Stimulated activated CD4-positive, alpha-beta T cell treated with anti-CD3 and anti-CD28 coated beads, Interleukin-1b, Interleukin-23, amount 100 ng/mL, for 24 hours (primary cell): ENCODE measurements at places on chromosomes 5 and 9.

- DNase-seq = no peak
These were observed 69.0 kb upstream of the GRAMD2B start for GRCh38 chr5:126354012-126354857.

- no peak for DNase-seq
These were observed 247.9 kb upstream of the TRPC7 start for GRCh38 chr5:136613230-136613629.

- no peak for DNase-seq
These were observed 96.7 kb downstream of the ITGA1 start for GRCh38 chr5:52884453-52884852.

DNA sequence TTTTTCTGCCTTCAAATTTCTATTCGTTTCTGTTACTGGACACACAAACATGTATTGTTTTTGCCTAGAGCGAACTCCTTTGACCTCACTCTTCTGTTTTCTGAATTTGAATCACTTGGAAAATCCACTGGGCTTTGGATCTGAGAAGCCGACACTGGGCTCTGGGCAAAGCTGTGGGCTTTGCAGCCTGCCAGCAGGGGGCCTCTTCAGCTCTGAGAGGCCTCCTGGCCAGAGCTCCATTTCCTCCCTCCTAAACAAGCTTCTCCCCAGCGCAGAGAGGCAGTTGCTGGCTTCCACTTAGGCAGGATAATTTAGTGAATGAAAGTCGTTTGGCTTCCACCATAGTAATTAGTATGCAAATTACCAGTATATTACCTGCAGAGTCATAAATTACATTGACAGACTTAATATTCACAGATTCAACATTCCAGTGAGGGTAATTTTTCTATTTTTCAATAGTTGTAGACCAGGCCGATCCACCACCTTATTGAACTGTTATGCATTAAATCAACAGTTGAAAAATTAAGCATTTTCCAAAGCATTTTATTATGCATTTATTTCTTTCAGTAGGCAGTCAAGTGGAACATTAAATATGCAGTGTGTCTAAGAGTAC, 104.0 kb upstream of the ZNF366 start:
- DNase-seq = peak; percentile 24

- DNase-seq = no peak
These were observed 39.7 kb downstream of the ROPN1L start for GRCh38 chr5:10481241-10481935.

GRCh38 chr9:3200331-3200774, 325.4 kb downstream of the RFX3 start:
- DNase-seq = no peak

GRCh38 chr9:19140259-19140658, 13.0 kb upstream of the PLIN2 start:
- DNase-seq = no peak

- DNase-seq = no peak
These were observed 75.7 kb downstream of the PIP5K1B start for GRCh38 chr9:68780720-68781119.

- DNase-seq = no peak
These were observed 51.5 kb downstream of the CCDC192 start for GRCh38 chr5:127754706-127755105.

DNA sequence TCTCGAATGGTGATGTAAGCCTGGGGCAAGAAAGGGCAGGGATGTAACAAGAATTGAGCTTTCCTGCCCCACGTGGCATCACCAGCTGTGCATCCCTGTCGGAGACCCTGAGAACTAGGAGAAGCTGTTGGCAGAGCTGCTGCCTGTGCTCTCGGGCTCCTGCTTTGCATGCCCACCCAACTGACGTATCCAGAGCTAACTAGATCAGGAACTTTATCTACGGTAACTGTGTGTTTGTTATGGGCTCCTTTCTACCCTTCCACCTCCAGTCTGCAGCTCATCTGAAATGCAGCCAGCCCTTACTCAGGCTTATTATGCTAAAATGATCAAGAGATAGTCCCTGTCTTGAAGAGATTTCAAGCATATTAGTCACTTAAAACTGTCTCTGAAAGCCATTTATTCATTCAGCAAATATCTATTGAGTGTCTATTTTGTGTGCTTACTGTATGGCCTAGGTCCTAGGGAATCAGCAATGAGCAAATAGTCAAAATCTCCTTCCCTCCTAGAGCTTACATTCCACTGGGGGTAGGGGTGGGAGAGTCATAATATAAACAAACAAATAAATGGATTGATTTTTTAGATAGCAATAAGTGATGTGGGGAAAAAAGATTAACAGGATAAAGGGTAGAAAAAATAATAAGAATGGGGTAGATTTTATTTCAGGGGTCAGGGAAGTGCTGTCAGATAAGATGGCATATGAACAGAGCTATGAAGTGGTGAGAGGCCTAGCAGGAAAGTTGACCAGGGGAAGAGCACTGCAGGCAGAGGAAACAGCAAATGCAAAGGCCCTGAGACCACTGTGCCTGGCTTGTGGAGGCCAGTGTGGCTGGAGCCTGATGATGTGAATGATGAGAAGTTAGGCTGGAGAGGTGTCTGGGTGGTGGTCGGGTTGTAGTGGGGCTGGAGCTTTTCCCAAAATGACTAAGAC, 118.2 kb downstream of the GALNT10 start:
- no peak for DNase-seq

DNA sequence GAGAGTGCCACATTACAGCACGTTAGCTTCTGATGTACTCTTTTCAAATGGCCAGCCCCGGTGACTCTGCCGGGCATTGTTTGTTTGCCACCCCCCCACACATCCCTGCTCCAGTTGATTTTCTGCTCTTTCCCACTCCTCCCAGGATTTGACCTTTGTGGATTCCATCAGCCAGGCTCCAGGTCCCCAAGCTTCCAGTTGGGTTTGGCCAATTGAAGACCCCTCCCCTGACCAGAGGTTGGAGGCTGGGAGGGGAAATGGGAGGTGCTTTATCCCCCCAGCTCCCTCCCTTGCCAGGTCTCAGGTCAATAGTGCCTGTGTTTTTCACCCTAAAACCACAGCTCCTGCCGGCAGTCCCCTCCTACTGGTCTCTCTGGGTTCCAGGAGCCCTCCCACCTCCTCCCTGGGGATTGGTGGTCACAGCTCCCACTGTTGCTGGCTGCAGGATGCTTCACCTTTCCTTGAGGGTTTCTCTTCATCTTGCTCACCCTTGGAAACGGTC, 34.9 kb downstream of the IRF1 start:
- no peak for DNase-seq

- no peak for DNase-seq
These were observed 14.3 kb downstream of the DIPK1B start for GRCh38 chr9:136726631-136727191.

DNA sequence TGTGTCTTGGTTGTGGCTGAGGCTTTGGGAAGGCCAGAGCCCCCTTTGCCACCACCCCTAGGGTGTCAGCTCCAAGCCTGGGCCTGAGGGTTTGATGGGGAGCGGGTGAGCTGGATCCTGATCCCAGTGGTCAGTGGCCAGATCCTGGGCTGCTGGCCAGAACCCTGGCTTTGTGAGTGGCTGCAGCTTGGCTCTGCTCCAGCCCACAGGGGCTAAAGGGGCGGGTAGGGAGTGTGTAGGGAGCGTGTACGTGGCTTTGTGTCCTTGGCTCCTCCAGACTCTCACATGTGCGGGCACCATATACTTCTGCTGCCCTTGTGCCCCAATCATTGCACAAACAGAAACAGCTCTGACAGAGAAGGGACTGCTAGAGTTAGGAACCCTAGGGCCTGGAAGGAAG, 1.2 kb upstream of the IL11RA start:
- DNase-seq = no peak

DNA sequence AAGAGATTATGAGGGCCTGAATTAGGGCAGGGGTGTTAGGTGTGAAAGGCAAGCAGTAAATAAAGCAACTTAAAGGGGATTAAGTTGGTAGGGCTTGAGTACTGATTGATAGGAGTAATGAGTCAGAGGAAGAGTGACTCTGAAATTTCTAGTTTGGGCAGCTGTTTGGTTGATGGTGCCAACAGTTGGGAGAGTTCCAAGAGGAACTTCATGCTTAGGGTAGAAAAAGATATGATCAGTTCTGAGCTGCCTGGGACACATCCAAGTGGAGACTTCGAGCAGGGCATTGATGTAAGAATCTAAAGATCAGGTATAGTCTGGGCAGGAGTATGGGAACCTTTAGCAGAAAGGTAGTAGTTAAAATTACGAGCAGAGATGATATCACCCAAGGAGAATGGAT, 10.2 kb downstream of the MAMDC2 start:
- no peak for DNase-seq

GRCh38 chr5:135085936-135086725, 52.1 kb upstream of the PITX1 start:
- no peak for DNase-seq

GRCh38 chr5:44051591-44051990, 337.6 kb downstream of the FGF10 start:
- no peak for DNase-seq

GRCh38 chr5:77960305-77960704, 184.2 kb upstream of the TBCA start:
- no peak for DNase-seq

- no peak for DNase-seq
These were observed 159.6 kb upstream of the SLC12A2 start for GRCh38 chr5:127923804-127924570.

GRCh38 chr5:13945271-13945670, 783 bp upstream of the DNAH5 start:
- DNase-seq = no peak

DNA sequence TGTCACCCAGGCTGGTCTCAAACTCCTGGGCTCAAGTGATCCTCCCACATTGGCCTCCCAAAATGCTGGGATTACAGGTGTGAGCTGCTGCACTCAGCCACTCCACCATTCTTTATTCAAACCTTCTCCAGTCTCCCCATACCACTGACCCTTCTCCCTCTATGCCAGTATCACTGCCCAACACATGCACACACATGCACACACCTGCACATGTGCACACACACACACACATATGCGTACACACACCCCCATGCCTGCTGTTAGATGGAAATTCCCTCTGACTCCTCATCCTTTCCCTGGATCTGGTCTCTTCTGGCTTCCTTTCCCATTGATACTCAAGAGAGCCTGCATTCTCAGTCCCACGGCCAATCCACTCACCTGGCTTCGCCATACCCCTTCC, 170.0 kb downstream of the CRB2 start:
- DNase-seq = no peak

- DNase-seq = no peak
These were observed 92.1 kb downstream of the PDZD2 start for GRCh38 chr5:31731016-31731415.

DNA sequence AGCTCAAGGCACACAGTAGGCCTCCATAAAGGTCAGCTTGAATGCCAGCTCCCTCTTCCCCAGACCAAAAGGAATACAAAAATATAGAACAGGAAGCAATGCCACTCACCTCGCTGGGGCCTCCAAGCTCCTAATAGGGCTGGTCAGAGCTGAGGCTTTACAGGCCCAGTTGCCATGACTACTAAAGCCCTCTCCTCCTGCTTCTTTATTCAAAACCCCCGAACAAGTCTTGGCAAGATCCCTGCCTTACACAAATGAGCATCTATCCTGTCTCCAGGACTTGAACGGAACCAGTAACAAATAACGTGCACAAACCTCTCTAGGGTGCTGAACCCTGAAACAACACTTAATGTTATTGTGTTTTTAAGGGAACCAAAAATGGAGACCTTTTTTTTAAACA, 136.3 kb downstream of the SIL1 start:
- no peak for DNase-seq

DNA sequence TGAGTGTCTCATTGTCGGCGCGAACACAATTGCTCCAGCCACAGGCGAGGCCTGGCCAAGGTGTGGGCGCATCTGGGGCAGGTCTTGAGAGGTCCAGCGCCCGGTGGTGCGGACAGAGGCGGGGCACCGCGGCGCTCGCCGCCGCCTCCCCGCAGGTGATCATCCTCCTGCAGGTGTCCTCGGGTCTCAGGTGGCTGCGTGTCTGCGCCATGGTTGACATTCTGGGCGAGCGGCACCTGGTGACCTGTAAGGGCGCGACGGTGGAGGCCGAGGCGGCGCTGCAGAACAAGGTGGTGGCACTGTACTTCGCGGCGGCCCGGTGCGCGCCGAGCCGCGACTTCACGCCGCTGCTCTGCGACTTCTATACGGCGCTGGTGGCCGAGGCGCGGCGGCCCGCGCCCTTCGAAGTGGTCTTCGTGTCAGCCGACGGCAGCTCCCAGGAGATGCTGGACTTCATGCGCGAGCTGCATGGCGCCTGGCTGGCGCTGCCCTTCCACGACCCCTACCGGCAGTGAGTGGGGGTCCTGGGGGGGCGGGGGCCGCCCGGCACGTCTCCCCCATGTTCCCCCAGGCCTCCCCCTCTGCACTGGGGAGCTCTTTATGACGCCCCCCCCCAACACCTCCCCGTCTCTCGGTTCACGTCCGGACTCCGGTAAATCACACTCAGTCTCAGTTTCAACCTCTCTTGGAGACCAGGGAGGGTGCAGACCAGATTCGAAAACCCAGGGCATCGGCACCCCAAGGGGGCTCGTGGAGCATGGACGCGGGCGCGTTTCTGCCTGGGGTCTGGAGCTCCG, 446 bp downstream of the NXNL2 start:
- no peak for DNase-seq

- DNase-seq = no peak
These were observed 195.9 kb upstream of the PPP1R26 start for GRCh38 chr9:135283671-135284070.

GRCh38 chr5:178965465-178966055, 24.6 kb downstream of the ZNF454 start:
- no peak for DNase-seq

DNA sequence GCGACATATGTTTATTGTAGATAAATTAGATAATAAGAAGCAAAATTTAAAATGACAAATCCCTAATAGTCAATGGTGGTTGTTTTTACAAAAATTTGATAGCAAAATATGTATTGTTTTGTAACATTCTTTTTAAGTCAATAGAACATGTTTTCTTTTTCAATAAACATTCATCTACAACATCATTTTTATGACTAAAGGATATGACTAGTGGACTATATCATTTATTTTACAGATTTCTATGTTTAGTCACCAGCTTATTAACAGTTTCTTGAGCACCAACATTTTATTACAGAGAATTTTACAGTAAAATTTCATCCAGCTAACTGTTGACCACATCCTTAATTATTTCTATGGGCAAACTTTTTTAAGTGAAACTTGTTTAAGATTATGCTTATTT, 114.7 kb upstream of the IL7R start:
- DNase-seq = no peak

DNA sequence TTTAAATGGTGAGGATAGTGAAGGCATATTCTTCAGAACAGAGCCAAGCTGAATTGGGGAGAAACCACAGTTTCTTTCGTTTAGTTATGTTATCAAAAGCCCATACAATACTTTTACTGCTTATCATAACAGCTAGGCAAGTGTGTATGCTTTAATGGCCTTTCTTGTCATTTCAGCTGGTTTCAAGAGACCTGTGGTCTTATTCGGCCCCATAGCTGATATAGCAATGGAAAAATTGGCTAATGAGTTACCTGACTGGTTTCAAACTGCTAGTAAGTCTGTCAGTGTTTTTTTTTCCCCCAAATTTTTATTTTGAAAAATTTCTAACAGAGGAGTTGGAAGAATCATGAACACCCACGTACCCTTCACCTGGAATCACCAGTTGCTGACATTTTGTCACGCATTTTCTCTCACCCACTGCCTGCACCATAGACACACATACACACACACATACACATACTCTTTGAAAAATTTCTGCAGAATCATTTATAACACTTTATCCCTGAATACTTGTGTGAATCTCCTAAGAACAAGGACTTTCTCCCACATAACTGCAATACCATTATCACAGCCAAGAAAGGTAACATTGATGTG, 63.7 kb downstream of the TJP2 start:
- DNase-seq = no peak
